ENCODE measurements at places on chromosomes 5 and 9.

DNA sequence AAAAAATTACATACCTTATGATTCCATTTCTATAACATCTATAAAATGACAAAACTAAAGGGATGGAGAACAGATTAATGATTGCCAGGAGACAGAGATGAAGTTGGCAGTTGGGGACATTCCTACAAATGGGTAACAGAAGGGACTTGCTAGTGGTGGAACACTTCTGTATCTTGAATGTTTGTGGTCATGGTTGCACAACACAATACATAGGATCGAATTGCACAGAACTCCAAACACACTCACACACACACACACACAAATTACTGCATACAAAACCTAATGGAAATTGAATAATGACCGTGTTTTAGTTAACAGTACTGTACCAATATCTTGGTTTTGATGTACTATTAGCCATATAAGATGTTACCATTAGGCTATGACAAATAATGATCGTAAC is 330.7 kb upstream of the POU5F2 start:
- no peak for DNase-seq

GRCh38 chr5:10251405-10251804 is 1.3 kb downstream of the CCT5 start:
- DNase-seq = no peak

GRCh38 chr9:21402386-21403251 is 6.3 kb upstream of the IFNA8 start:
- no peak for DNase-seq

GRCh38 chr9:22650946-22651345 is 204.3 kb downstream of the DMRTA1 start:
- DNase-seq = no peak

DNA sequence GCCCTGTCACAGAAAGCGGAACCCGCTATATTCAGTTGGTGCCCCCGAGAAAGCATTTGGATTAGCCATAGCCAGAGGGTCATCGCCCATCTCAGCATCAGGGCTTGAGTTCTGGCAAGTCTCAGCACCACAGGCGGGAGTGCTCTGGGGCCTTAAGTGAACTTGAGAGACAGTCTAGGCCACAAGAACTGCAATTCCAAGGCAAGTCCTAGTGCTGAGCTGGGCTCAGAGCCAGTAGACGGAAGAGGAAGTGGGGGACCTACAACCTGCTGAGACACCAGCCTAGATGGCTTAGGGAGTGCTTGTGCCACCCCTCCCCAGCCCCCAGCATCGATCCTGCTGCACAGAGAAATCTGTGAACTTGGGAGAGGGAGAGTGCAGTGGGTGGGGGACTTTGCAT is 594.9 kb downstream of the CCDC171 start:
- no peak for DNase-seq

DNA sequence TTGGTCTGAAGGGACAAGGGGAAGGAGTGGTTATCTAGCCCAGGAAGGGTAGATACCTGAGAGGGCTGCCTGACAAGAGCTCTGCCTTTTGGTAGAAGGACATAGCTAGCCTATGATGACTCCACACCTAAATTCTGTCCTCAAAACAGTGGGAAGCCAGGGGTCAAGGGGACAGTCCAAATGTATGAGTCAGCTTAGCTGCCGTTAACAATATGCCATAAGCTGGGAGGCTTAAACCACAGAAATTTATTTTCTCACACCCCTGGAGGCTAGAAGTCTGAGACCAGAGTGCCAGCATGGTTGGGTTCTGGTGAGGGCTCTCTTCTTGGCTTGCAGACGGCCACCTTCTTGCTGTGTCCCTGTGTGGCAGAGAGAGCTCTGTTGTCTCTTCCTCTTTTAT is 306.4 kb downstream of the NTRK2 start:
- no peak for DNase-seq

DNA sequence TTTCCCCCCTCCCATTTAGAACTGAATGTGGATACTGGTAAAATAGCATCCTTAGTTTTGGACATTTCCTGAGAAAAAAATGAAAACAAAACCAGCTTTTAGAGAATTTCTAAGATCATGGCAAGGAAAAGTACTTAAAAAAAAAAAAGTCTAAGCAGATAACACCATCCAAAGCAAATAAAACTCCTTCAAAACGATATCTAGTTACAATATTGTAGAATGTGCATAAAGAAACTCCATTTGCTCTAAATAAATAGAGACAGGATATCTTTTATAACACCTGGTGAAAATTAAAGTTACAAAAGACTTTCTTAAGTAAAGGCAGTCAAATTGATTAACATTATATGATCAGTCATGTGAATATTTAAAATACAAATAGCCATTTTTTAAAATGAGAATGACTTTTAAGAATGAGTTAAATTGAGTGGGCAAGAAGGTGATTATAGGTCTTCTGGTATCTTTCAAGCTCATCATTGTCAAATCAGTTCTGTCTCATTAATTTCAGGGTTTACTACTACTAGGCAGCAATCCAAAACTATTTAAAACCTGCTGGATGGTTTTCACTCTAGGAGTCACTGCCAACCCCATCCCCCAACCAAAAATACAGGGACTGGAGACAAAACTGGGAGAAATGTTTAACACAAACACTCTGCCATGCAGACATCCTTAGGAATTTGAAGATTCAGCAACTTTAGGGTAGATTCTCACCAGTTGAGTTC is 382.6 kb downstream of the ADGRV1 start:
- no peak for DNase-seq

DNA sequence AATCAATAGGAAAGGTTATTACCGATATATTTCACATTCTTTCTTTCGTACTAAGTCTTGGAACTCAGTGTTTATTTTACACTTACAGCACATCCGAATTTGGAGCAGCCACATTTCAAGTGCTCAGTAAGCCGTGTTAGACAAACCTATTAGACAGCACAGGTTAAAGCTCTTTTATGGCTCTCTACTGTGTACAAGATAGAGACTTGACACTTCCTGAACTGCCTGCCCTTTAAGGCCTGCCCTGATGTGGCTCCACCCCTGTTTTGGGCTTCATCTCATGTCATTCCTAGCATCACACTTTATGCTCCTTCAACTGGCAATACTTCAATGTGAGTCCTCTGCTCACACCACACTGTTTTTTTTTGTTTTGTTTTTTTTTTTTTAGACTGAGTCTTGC is 23.5 kb upstream of the SUSD1 start:
- no peak for DNase-seq

DNA sequence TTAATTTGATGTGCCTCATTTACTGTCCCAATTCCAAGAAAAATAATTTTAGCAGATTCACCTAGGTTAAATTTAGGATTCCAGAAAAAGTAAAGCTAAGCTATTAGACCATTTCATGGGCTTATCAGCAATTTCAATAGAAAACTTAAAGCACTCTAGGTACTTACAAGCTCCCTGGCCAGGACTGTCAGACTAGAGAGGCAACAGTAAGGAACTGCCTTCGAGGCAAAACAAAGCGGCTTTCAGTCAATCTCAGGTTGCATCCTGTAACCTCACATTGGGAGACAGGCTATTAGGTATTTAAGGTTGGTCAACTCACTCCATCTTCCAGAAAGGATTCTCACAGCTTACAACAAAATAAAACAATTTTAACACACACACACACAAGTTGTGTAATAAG is 48.7 kb upstream of the FSD1L start:
- DNase-seq = no peak

GRCh38 chr5:43780586-43780985 is 177.6 kb downstream of the NNT start:
- DNase-seq = no peak

DNA sequence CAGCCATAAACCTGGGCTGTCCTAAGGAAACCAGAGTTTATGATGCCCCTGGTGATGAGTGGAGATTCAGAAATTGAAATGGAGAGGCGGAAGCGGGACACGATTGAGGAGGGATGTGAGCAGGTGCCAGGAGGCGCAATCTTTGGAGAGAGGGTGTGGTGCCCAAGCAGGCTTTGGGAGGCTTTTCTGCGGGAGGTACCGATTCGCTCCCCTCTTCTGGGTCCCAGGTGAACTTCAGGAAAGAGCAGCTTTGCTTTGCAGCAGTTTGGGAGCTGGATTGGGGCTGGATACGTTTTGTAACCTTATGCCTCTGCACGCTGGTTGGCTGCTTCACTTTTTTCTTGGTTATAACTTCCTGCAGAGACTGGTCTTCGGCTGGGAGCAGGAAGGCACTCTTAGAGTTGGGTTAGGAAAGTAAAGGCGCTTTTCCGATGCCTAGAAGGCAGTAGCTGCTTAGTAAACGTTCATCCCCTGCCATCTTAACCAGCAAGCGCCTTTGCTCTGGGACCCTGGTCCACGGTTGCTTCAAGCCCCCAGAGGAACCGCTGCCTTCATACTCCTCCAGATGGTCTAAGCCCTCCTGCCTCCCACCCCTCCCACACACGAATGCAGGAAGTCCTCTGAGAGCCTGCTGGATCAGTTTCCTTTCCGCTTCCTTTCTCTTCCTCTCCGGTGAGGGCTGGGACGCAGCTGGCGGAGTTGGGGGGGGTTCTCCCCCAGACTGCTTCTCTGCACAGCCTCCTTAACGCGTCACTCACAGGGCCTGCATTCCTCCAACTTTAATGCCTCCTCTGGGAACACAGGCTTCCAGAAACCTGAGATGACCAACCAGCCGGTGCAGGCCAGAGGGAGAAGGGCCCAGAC is 15.2 kb upstream of the NEK6 start:
- no peak for DNase-seq

GRCh38 chr9:20333991-20334390 is 288.3 kb downstream of the MLLT3 start:
- DNase-seq = no peak

- no peak for DNase-seq
These were observed 13.1 kb downstream of the DNAJB5 start for GRCh38 chr9:35002623-35003022.

DNA sequence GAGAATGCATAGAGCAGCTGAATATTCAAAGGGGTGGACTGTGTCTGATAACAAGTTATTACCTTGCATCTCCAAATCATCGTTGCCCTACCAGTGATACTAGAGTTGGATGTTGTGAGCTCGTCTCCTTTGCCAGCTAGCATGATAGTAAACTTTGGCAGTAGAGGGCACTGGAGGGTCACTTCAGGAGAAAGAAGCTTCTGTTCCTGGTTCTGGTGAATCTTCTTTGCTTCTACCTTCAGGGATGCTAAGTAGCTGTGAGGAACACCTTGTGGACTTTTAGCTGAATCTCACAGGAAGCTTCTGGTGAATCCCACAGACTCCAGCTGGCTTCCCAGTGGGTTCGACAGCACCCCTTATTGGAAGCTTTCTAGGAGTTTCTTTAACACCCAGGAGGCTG is 626.6 kb upstream of the SGCD start:
- DNase-seq = no peak

DNA sequence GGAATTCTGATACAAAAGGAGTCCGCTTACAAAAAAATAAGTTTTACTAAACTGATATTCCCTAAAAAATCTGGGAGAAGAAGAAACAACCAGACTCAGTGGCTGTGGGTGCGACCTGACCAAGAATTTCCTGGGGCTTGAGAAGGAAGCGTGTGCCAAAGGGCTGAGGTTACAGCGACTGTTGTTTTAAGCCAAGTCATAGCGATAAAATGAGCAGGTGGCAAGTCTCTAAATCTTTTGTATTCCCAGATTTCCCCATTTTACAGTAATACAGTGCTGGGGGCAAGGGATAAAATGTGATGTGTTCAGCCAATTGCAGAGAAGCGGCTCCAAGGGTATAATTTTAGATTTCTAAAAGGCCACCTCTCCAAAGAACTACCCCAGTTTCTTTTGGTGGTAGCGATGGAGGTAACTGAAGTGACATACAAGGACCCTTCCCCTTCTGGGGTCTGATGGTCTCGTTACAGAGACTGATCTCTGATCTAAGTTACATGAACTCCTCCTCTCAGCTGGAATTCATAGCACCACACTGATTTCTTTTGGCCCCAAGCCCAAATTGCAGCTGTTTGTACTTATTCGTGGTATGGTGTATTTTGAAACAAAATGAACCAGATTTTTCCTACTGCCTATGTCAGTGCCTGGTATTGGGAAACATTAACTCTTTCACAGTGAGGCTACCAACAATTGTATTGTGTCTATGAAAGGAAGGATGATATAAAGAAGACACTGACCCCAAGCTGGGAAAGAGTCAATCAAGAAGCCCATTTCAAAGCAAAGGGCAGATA is 41.6 kb downstream of the LPAR1 start:
- DNase-seq = no peak

DNA sequence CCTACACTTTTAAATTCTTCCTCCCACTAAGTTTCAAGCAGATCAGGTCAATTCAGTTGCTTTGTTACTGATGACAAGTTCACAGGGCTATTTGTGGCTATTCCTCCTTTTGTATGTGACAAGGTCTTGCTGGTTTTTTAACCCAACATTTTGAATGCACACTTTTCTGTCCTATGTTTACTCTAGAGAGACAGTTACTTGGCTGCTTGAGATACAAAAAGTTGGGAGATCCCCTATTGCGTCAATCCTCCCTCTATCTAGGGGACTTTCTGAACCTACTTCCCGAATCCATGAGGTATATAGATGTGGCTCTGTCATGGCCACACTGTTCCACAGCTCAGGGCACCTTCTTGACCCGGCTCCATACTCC is 386.7 kb downstream of the NTRK2 start:
- no peak for DNase-seq

- DNase-seq = peak; percentile 54
These were observed 1.0 kb downstream of the SET start for GRCh38 chr9:128689820-128690683.

- DNase-seq = no peak
These were observed 15.4 kb upstream of the SUSD3 start for GRCh38 chr9:93043122-93043521.

- no peak for DNase-seq
These were observed 200.4 kb downstream of the FOXD4L6 start for GRCh38 chr9:40927851-40928802.

DNA sequence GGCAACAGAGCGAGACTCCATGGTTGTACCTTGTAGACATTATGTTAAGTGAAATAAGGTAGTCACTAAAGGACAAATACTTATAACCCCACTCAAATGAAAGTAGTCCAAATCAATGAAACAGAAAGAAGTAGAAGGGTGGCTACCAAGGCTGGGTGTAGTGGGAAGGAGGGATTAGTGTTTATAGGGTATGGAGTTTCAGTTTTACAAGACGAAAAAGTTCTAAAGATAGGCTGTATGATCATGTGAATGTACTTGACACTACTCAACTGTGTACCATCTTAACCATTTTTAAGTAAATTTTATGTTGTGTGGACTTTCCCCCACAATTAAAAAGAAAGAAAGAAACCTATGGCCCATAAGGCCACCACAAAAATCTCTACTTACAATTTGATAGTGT is 32.2 kb downstream of the ALDH7A1 start:
- DNase-seq = no peak

- DNase-seq = no peak
These were observed 3.3 kb upstream of the SLC6A19 start for GRCh38 chr5:1197876-1198666.

DNA sequence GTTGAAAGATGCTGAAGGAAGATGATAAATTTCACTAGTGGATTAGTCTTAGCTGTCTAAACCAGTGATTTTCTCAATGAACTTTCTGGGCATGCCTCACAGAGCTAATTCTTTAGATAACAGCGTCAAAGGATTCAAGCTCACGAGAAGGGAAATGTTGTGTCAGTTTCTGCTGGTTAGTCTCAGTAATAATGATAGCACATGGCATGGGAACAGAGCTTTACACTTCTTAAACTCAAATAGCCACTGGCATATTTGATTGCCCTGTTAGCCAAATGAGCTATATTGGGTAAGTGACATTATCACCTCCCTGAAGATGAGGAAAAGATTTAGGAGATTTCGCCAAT is 139.3 kb upstream of the NR3C1 start:
- no peak for DNase-seq

All from activated CD4-positive, alpha-beta T cell treated with anti-CD3 and anti-CD28 coated beads, Interleukin-2, amount 50 U/mL, for 48 hours (primary cell).